GM12865 (cell line): ENCODE measurements at places on chromosomes 11 and 22.
A peak's percentile ranks its signal among the peaks of the same experiment; 100 is the strongest.

- no peak for DNase-seq
These were observed 423.4 kb upstream of the CCDC179 start for GRCh38 chr11:23283666-23284065.

DNA sequence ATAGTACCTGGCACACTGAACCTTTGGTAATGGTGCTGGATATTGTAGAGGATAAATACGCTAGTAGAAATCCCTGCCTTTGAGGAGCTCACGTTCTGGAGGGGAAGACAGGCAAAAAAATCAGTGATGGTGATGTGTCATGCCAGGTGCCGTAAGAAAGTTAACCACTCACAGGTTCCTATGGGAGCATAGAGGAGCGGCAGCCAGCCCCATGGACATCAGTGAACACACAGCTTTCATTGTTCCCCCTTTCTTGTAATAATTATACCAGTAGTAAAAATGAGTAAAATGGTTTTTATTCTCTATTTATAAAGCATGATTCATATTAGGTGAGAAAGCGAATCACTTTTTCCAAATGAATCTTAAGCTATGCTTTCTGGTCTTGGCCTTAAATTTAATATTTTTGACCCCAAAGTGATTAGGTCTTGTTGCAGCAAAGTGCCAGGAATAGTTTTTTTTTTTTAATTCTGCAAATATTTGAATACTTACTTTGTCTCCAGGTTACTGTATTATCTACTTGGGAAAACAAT is 57.9 kb downstream of the UVRAG start:
- peak; percentile 46 for DNase-seq

DNA sequence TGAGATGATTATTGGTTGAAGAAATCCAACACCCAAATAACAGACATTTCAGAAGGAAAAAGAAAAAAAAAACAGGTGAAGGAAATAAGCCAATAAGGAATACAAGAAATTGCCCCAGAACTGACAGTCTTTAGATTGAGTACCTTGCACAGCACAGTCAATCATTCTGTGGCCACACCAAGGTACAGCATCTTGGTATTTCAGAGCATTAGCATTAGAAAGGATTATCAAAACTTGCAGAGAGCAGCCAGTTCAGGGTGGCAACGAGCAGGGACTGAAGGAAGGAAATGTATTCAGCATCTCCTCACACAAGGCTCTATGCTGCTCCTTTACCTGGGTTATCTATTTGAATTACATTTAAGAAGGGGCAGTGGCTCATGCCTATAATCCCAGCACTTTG is 2.1 kb downstream of the ADA2 start:
- DNase-seq: peak; percentile 70

DNA sequence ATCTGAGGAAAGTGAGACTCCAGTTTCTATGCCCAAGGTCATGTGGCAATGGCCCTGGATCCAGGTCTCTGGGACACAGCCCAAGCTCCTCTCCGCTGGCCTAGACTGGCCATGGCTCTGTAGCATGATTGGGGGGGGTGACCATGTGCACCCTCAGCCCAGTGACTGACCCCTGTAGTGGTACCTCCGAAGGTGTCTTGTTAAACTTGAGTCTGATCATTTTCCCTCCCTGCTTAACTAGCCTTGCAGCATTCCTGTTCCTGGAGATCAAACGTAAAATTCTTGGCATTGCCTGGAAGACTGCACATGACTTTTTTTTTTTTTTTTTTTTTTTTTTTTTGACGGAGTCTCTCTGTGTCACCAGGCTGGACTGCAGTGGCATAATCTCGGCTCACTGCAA is 1116.0 kb downstream of the TBC1D22A start:
- no peak for DNase-seq

GRCh38 chr11:69716099-69716498 is 12.3 kb upstream of the FGF19 start:
- no peak for DNase-seq

GRCh38 chr11:63916837-63917691 is at the start of gene RCOR2:
TSS of gene RCOR2 (minus strand) at chr11:63917164. CDS start at chr11:63916456, 708 bp downstream.
- peak; percentile 83 for DNase-seq

- DNase-seq: no peak
These were observed 335 bp upstream of the SEZ6L start for GRCh38 chr22:26168939-26169314.

DNA sequence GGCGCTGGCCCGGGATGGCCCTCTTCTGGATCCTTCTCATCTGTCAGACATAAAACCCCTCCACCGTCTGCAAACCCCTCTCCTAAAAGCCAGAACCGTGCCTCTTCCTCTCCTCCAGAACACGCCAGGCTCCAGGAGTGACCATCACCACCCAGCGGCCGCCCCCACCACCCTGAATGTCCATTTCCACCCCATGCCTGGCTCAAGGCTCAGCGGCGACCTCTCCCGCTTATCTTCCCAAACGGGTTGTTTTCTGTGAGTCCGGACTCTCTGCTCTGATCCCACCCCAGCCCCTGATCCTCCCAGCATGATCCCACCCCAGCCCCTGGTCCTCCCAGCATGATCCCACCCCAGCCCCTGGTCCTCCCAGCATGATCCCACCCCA is 37.6 kb downstream of the CELSR1 start:
- DNase-seq: no peak

GRCh38 chr11:116885951-116886655 is 48.7 kb upstream of the APOA1 start:
- no peak for DNase-seq

GRCh38 chr22:42169055-42169469 is 38.5 kb upstream of the CYP2D6 start:
- DNase-seq: peak; percentile 88

- DNase-seq: no peak
These were observed 33.4 kb downstream of the CD82 start for GRCh38 chr11:44598831-44599230.

GRCh38 chr22:17258788-17259148 is 39.5 kb upstream of the ADA2 start:
- DNase-seq: no peak

DNA sequence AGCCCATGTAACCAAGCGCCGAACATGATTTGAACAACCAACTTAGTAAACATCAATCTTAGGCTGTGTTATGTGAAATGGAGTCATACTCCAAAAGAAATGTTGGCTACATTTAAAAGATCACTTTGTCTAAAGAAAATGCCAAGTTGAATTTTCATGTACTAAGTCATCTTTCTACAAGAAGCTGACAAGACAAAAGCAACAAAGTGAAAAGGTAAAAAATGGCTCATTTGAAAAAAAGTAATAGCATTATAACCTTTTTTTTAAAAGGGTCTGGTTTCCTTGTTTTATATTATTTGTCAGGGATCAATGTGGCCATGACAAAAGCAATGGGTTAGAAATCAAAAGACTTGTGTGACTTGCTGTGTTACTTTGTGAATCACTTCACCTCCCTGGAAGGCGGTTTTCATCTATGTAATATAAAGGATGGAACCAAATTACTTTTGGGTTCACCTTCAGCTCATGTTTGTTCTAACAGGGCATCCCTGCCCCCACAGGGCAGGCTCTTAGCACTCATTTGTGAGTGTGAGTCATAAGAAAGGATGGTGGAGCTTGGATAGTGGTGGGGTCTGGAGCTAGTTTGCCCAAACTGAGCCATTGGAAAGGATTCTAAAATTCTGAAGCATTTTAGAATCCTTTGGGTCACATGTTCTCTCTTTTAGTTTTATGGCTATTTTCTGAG is 131.9 kb upstream of the MTMR2 start:
- DNase-seq: no peak

DNA sequence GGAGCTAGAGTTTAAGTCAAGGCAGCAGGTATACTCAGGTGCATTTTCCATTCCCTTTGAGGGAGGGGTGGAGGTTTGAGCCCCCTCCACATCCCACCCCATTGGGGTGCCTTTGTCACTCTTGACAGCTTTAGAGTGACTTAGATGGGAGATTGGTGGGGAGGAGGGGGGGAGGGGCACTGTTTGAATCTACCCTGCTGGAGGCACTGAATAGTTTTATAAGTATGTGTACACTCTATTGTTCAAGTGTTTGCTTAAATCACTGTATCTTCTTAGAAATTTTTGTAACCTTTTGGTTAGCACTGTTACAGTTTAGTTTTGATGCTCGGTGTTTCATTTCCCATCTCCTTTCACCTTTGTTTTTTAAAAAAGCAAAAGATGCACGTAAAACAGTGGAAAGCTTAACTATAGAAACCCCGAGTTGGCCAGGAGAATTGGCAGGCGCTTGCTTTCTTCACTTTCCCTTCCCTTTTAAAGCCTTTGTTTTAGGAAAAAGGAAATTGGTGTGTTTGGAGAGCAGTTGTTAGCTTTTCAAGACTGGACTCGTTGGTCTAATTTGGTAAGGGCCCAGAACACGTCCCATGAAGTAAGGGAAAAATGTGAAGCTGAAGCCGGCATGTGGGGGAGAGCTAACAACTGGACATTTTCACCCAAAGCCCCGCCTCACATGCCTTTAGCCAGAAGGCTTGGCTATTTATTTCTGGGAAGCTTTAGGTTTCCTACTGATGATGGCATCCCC is 42.8 kb downstream of the TNRC6B start:
- DNase-seq: no peak

- DNase-seq: no peak
These were observed 24.9 kb downstream of the OR56B4 start for GRCh38 chr11:6132431-6132830.

GRCh38 chr11:1226986-1227550 is 4.2 kb downstream of the MUC5B start:
- no peak for DNase-seq

DNA sequence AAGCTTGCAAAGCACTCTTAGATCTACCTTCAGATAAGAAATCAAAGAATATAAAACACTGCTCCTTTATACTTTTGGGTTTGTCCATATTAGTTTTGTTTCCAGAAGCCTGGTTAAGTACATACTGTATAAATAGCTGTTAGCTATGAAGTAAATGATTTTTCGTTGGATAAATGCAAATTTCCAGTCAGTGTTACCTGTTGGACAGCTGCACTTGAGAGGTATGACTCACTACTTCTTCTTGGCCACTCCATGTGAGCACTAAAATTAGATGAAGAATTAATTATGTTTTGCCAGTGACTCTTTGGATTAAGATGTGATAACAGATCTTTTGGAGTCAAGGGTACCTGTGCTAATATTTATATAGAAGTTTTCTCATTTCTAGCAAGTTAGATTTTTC is 9.5 kb upstream of the TSG101 start:
- DNase-seq: no peak
